ENCODE measurements at places on chromosomes 6 and 20. TPM values are rescaled to one million over a fixed set of nuclear protein-coding genes. Genes with fewer than 3 reads are reported as not detected.

Gene MOG
- total RNA-seq: not detected

DNA sequence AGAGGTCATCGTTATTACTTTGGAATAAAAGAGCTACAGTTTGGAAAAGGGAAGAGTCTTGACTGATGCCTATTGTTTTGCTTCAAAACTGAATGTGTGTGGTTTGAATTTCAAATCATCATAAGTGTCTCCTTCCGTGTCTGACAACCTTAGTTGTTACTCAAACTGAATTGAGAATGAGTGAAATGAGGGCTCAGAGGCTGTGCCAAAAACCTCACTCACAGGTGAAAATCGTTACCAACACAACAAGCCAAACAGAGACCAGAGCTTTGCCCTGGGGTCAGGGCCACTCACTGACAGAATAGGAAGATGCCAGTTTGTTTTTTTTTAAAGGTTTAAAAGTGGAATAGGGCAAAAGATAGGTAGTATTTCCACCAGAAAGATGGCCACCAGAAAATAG is 15.2 kb upstream of the SIRT5 start:
- no peaks in the 10 kb centered on the region for H3K27me3 ChIP-seq
- H3K4me3 ChIP-seq: no peak overlapping the region
- H3K36me3 ChIP-seq: no peaks in the 10 kb centered on the region
- no peak overlapping the region for H3K27ac ChIP-seq
- DNase-seq: no peak

- peak; percentile 44 for DNase-seq
- no peaks in the 10 kb centered on the region for H3K27me3 ChIP-seq
- no peak overlapping the region for H3K4me3 ChIP-seq
- peaks cover 3% of the 10 kb centered on the region for H3K4me1 ChIP-seq
- H3K27ac ChIP-seq: no peak overlapping the region
Observed at GRCh38 chr6:134245041-134245440, 72.9 kb downstream of the SGK1 start.

GRCh38 chr6:122458087-122458486 is 13.5 kb downstream of the SERINC1 start:
- no peaks in the 10 kb centered on the region for H3K27me3 ChIP-seq
- peaks cover 40% of the 10 kb centered on the region for H3K36me3 ChIP-seq
- H3K4me3 ChIP-seq: no peak overlapping the region
- DNase-seq: no peak

GRCh38 chr20:37525810-37526209 is 1.9 kb downstream of the BLCAP start:
- H3K27ac ChIP-seq: peak overlapping the region; percentile 93
- peak; percentile 9 for DNase-seq
- no peaks in the 10 kb centered on the region for H3K27me3 ChIP-seq
- peaks cover 28% of the 10 kb centered on the region for H3K4me1 ChIP-seq
- H3K4me3 ChIP-seq: peak overlapping the region; percentile 87
- no peaks in the 10 kb centered on the region for H3K36me3 ChIP-seq

Gene PSORS1C1
- total RNA-seq: 0.22 TPM

DNA sequence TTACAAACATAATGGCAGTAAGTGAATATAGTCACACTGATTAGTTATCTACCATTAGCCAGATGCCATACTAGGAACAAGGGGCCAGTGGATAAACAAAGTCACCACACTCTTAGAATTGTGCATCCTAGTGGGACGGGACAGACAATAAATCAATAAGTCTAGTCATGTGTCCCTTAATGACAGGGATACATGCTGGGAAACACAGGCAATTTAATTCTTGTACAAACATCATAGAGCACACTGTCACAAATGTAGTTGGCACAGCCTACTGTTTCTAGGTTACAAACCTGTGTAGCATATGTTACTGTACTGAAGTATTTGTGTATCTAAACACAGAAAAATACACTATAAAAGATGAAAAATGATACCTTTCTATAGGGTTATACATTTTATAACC is 123.0 kb upstream of the FAM184A start:
- no peaks in the 10 kb centered on the region for H3K4me1 ChIP-seq
- no peak overlapping the region for H3K4me3 ChIP-seq
- no peaks in the 10 kb centered on the region for H3K27me3 ChIP-seq
- no peak overlapping the region for H3K27ac ChIP-seq

DNA sequence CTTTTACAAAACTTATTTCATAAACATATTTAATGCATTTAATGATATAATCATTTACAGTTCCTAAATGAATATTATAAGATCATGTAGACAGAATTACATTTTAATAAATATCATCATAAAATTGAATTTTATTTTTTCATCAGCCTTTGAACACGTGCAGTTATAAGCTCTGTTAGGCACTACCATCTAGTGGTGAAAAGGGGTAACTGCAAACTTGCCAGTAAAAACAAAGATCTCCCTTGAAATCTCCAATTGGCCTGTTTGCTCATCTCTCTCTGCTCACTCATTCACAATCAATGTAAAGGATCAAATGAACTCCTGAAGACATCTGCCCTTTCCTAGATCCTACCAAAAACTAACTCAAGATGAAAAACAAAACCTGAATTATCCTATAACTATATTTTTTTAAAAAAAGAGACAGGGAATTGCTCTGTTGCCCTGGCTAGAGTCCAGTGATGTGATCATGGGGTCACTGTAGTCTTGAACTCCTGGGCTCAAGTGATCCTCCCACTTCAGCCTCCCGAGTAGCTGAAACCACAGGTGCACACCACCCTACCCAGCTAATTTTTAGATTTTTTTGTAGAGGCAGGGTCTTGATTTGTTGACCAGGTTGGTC is 31.7 kb downstream of the SAMHD1 start:
- DNase-seq: peak; percentile 72
- no peak overlapping the region for H3K4me3 ChIP-seq
- H3K4me1 ChIP-seq: no peaks in the 10 kb centered on the region

DNA sequence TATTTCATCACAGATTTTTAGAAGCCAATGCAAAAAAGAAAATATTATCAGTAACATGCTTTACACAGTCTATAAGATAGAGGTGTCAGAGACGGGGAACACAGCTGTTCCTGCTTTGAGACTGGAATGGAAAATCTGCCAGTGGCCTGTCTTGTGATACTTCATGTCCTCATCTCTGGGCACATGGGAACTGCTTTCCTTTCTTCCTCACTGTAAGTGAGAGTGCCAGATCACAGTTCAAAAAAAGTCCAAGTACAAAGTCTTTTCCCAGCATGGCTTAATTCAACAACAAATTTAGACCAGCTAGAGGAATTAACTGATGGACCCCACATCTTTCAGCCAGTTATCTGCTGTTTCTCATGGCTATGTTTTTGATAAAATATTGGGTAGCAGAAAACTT is 490.4 kb downstream of the CDKAL1 start:
- H3K4me3 ChIP-seq: no peak overlapping the region
- H3K27ac ChIP-seq: no peak overlapping the region
- H3K36me3 ChIP-seq: no peaks in the 10 kb centered on the region
- H3K27me3 ChIP-seq: no peaks in the 10 kb centered on the region
- no peak for DNase-seq
- peaks cover 20% of the 10 kb centered on the region for H3K4me1 ChIP-seq

DNA sequence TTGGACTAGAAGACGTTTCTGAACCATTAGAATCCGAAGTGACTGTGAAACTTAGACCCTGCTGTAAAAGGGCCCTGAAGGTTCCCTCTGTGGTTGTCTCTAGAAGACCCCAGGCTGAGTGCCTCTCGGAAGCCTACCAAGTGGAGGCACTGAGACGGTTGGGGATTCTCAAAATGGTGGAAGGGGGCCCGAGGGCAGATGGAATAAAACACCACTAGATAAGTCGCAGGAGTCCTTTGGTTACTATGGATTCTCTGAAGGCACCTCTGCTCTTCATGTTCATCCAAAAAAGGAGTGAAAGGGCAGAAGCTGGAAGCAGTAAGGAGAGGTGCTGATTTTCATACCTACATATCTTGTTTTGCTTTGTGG is 4.0 kb upstream of the TFAP2D start:
- no peaks in the 10 kb centered on the region for H3K4me1 ChIP-seq
- no peaks in the 10 kb centered on the region for H3K36me3 ChIP-seq
- no peak overlapping the region for H3K4me3 ChIP-seq
- DNase-seq: no peak

Gene SLC26A8
- not detected for total RNA-seq

GRCh38 chr20:31596831-31597480 is 8.1 kb upstream of the ID1 start:
- H3K27me3 ChIP-seq: no peaks in the 10 kb centered on the region
- no peaks in the 10 kb centered on the region for H3K36me3 ChIP-seq
- DNase-seq: no peak
- H3K4me1 ChIP-seq: peaks cover 35% of the 10 kb centered on the region

Gene PPIL6
- 3.7 TPM for total RNA-seq

All from GM23248 (cell line).